ENCODE measurements at places on chromosomes 1 and 21.

- no peak for DNase-seq
These were observed 7.0 kb upstream of the C1orf174 start for GRCh38 chr1:3907031-3907534.

DNA sequence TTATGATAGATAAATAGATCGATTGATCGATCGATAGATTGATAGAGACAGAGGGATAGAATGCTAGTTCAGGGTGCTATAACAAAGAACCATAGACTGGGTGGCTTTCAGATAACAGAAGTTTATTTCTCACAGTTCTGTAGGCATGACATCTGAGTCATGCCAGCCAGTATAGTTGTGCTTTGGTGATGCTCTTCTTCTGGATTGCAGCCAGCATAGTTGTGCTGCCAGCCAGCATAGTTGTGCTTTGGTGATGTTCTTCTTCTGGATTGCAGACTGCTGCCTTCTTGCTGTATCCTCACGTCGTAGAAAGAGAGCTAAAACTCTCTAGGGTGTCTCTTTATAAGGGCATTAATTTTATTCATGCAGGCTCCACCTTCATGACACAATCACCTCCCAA is 860.8 kb downstream of the BRINP3 start:
- DNase-seq = no peak

- DNase-seq = no peak
These were observed 252.3 kb upstream of the ZP4 start for GRCh38 chr1:238143038-238143437.

DNA sequence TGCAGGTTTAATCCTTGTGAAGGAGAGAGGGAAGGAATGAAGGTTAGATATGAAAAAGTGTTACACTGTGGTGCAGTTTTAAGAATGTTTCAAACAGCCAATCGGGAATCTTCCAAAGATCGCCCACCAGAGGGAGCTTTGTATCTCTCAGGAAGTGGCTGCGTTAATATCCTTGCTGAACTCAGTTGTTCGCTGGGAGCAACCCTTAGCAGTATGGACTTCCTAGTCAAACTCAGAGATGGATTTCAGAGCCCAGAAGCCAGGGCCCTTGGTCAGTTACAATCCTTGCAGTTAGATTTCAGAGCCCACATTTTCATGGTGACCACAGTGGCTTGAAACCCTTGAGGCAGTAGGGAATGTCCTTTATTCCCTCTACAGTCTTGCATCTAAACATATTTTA is 136.2 kb downstream of the NTNG1 start:
- DNase-seq = peak; percentile 17

DNA sequence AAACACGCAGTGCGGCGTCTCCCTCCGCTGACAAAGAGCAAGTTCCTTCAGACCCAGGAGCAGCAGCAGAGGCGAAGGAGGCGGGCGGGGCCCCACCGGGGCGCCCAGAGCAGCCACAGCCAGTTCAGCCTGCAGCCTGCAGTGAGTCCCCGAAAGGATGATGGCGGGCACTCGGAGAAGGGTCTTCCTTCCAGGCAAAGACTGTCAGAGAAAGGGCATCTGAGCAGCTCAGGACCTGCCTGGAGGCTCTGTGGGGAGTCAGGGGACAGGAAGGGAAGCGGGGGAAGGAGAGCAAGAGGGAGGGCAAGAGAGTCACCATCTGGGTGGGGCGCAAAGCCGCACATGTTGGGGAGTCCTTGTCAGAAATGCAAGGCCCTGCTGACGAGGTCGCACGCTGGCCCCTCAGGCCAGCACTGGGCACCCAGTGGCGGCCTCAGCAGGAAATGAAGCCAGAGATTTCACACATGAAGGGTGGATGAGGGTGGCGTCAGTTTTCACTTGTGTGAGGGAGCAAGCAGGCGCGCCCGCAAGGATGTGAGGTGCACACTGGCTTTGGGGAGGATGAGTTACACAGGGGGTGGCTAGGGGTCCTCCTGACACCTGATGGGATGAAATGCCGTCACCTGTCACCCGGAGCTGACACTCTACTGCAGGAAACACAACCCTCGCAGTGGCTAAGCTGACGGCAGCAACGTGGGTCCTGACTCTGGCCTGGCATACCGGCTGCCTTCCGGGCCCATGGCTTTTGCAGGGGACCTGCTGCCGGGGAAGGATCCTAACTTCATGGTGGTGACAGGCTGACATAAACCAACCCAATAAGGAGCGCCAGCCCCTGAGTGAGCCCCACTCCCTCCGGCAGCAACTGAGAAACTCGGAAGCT is 6.6 kb downstream of the LRRC47 start:
- no peak for DNase-seq

GRCh38 chr1:41314376-41315145 is 46.7 kb upstream of the FOXO6 start:
- DNase-seq = no peak

- no peak for DNase-seq
These were observed 54.5 kb upstream of the FAM78B start for GRCh38 chr1:166221316-166221715.

DNA sequence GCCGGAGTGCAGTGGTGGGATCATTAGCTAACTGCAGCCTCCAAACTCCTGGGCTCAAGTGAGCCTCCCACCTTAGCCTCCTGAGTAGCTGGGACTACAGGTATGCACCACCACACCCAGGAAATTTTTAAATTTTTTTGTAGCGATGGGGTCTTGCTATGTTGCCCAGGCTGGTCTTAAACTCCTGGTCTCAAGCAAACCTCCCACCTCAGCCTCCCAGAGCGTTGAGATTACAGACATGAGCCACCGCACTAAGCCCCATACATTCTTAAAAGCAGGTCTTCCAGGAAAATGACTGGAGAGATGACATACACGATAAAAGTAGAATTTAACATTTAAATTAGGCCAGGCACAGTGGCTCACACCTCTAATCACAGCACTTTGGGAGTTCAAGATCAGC is 13.4 kb downstream of the MTFR1L start:
- DNase-seq = no peak

- DNase-seq = no peak
These were observed 385.6 kb downstream of the LMO4 start for GRCh38 chr1:87714278-87714677.

DNA sequence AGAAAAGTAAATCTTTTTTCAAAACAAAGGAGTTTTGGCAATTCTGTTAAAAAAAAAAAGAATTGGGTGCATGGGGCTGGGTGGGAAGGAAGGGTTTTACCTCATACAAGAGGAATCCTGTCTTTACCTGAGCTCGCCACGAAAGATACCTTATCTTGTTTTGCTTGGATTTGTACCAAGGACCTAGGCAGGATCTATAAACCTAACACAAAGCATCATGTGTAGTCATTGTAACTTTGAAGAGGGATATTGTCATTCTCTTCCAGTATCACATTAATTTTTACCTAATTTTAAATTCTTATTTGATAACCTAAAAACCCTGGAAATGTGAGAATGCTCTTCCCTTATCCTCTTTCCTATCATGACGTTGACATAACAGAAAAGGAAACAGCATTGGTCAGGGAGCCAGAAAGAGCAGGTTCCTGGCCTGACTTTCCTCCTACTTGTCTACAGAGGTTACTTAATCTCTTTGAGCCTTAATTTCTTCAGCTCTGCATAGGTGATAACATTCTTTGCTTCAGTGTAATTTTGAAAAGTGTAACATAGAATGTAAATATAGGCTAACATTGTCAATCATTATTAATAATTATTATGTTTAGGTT is 4.0 kb upstream of the LAMC1 start:
- DNase-seq = no peak

- DNase-seq = no peak
These were observed 55.4 kb upstream of the SCYL3 start for GRCh38 chr1:169949139-169949538.

DNA sequence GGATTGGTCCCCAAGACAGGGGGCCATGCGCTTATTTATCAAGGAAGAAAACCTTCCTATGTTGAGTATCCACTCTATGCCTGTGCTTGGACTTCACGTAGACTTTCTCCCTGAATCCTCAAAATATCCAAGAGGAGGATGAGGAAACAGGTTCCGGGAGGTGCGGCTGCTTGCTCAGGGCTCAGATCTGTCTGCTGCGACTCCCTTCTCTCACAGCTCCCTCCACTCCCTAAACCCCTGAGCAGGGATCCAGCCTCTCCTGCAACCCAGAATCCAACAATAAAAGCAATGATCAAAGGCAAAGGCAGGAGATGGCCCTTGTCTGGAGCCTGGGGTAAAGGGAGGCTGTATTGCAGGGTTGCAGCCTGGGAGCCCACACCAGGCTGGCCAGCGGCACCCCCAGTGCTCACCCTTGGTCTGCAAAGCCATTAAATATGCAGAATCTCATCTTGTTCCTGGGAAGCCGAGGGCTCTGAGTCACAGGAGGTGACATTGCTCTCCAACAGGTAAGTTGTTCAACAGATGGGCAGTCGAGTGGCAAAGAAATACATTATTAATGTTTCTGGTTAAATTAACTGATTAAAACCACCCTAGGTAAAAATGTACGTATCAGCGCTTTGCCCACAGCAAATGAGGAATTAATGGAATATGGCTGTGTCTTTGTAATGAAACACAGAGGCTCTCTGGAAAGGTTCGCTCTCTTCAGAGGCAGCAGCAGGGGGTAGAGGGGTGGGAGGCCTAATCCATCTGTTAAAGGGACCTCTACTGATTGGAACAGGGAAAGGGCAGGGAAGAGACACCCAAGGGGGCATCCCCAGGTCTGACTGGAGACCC is 111.5 kb downstream of the GRIK3 start:
- DNase-seq = no peak

DNA sequence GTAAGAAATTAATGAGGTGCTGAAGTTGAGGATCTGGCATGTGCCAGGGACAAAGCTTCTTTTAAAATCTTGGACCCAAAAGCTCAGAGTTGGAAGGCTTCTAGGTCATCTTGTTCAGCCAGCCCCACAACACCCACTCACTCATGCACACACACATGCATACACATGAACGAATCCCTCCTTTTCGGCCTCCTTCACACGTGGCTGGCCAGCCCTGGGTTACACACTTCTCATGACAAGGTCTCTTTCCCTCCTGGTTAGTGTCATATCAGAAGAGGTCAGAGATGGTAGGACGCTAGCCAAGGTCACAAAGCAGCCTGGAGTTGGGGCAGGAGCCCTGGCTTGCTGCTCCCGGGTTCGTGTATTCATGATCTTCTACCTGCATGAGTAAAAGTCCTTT is 6.9 kb downstream of the DMBX1 start:
- DNase-seq = no peak

GRCh38 chr1:211538287-211538686 is 40.7 kb downstream of the SLC30A1 start:
- DNase-seq = no peak

GRCh38 chr1:47782414-47783166 is 214.6 kb downstream of the TRABD2B start:
- DNase-seq = no peak

DNA sequence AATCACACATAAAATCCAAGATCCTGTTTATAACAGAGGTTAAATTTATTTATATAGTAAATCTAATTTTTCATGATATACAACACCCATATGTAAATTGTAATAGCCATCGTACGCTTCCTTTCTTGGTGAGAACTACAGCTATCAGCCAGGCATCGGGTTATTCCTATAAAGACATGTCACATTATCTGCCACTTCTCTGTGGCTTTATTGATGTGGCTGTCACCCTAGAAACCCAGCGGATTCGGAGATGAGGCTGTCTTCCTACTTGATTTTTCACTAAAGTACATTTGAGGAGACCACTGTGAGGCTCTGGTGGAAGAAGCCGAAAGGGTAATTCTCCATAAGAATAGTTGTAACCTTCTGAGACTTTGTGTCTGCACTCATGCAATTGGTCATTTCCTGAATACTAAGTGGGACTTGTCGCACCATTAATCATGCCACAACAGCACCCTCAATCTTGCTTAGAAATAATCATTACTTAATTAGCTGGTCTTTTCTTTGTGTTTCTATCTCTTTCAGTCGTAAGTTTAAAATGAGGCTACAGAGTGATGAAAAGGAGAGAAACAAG is 106.0 kb downstream of the NTNG1 start:
- DNase-seq = no peak

DNA sequence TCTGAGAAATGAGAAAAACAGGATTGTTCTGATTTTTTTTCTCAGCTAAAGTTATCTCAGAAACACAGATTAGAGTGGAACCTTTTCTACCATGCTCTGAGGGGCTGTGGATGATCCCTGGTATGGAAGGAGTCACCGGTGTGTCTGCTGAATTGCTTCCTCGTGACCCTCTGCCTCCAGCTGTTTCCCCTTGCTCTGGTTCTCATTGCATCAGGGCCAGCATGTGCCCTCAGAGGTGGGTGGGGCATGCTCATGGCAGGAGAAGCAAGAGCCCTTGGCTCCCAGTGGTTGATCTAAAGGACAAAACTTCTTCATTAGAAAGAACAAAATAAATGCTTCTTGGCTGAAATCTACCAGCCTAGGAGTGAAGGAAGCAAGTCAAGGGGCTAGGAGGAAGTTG is 183.2 kb upstream of the HMCN1 start:
- no peak for DNase-seq

DNA sequence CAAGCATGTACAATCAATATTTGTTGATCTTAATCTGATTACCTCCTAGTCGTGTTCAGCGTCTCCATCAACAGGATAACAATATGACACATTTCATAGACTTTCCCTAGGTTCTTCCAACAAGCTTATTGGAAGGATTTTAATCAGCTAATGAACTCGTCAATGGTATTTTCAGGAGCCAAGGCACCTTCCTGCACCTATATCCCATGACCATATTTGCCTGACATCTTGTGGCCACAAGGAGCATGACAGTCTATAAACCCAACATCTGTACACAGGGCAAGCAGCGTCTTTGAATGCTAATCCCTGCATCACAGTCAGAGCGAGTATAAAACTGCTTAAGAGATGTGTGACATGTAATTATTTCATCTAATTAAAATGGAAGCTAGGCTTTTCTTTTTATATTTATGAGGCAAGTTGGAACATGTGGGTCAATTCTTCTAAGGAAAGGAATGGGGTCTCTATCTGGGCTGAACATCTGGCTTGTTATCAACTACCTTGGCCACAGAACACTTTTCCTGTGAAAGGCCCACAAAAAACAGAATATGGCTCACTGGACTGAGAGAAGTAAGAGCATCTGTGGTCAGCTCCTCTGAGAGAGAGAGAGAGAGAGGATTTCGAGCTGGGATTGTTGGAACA is 388.8 kb downstream of the NTNG1 start:
- DNase-seq = peak; percentile 17

GRCh38 chr1:89484092-89485038 is 40.3 kb upstream of the LRRC8B start:
- DNase-seq = no peak

- no peak for DNase-seq
These were observed 13.5 kb downstream of the GNG4 start for GRCh38 chr1:235635938-235636662.

DNA sequence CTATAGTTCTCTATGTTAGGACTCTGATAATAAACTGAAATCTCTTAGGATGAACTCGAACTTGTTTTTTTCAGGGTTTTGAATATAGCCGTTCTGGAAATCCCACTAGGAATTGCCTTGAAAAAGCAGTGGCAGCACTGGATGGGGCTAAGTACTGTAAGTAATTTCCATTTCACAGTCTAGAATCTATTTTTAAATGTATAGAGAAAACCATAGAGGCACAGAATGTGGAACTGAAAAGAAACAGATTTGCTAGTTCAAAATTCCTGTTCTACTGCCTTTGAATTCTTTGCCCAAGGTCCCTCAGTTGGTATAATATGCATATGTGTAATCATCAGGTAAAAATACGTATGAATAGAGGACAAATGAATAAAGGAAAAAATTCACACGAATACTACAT is 4.8 kb downstream of the CTH start:
- DNase-seq = no peak

GRCh38 chr1:3828391-3828790 is 28.6 kb downstream of the CEP104 start:
- no peak for DNase-seq
